Stimulated activated CD4-positive, alpha-beta T cell treated with anti-CD3 and anti-CD28 coated beads, Interleukin-1b, Interleukin-23, amount 100 ng/mL, for 1 hour (primary cell): ENCODE measurements at places on chromosomes 7 and 10.

GRCh38 chr7:74362266-74362665 lies 73.1 kb downstream of the CLIP2 start:
- DNase-seq: no peak

GRCh38 chr10:72077275-72077990 lies 10.9 kb downstream of the SPOCK2 start:
- DNase-seq: no peak

DNA sequence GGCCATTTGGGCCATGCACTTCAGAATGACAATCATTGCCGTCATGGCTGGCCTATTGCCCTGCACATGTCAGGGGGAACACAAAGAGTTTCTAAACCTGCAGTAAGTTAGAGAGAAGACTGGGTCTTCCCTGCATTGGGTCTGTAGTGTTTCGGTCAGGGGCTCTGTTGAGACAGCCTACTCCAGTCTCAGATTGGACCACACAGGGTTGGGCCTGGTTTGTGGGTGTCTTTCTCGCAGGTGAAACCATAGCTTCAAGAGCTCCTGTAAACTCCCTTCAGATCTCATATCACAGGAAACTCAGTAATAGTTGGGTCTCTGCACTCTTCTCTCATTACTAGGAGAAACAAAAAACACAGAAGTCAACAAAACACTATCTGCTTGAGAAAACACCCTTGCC lies 7.3 kb upstream of the TARP start:
- no peak for DNase-seq

DNA sequence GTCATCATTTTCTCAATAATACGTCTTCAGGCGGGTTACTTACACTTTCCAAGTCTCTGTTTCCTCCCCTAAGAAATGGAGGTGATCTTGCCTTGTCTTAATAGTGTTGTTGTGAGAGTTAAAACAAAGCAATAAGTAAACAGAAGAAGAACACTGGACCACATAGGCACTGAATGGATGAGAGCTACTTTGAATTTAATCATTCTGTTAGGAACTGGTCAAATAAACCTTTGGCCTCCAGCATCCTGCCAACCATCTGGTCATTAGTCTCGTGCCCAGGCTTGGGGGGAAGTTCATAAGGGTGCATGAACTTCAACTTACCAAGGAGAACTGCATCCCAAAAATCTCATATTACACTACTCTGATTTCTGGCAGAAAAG lies 109.4 kb upstream of the C7orf33 start:
- no peak for DNase-seq

GRCh38 chr10:62811159-62811875 lies 4.8 kb downstream of the EGR2 start:
- DNase-seq: peak; percentile 36

DNA sequence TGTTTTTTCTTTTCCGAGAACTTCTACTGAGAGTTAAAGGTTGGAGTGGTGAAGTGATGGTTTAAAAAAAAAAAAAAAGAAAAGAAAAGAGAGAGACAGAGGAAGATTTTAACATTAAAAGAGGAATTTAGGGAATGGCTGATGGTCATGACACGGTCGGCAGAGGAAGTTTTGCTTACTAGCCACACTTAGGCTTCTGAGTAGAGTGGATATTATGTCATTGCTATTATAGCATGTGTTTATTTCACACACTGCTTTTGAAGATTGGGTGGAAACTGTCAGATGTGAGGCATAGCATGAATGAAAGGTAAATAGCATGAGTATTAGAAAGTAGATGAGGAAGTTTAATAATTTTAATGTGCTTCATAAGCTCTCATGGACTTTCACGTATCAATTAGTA lies 2.5 kb downstream of the KAT6B start:
- no peak for DNase-seq

DNA sequence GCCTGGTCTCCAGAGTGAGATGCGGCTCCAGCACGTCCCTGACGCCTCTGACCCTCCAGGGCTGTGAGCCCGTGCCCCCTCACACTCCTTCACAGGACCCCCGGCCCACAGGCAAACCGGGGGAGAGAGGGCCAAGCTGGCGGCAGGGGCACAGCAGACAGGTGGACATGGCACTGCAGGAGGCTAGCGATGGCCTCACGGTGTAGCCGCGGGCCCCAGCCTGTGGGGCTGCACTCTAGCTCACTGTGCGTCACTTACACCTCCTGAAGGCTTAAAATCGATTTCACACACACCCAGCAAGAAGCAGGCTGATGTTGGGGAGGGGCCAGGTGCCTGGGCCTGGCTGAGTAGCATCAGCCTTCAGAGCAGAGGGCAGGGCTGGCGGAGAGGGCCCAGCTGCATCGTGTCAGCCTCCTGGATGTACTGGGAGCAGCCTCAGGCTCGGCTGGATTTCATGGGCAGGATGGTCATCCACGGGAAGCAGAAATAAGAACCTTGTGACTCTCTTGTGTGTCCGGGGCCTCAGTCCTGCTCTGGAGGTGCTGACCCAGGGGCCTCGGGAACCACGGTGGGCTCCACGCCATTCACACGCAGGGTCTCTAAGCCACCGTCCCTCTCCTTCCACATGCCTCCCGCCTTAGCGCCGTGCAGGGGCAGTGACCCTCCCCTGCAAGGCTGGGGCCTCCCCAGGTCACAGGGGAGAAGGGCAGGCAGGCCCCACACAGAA lies 19.4 kb upstream of the KNDC1 start:
- DNase-seq: no peak

- DNase-seq: peak; percentile 12
These were observed 19.5 kb upstream of the GNA12 start for GRCh38 chr7:2863461-2864066.

- DNase-seq: no peak
These were observed 1224.2 kb upstream of the SORCS1 start for GRCh38 chr10:108388706-108389105.

- DNase-seq: no peak
These were observed 3.3 kb upstream of the ZNF746 start for GRCh38 chr7:149500910-149501309.

DNA sequence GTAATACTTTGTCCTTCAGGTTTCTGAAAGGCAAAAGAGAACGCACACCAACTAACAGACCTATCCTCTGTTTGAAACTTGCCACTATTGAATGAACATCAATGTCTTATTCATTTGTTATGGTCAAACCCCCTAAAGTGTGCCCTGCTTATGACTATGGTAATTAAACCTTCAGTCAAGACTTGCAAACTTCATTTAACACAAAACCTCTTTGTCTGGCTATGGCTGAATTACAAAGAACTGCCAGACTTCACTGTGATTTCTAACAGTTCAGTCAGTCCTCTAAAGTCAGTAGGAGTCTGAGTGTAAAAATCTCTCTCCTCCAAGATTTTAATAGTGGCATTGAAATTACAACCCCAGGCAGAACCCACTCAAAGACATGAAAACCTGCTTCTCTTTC lies 702.5 kb upstream of the LRRN3 start:
- DNase-seq: no peak

DNA sequence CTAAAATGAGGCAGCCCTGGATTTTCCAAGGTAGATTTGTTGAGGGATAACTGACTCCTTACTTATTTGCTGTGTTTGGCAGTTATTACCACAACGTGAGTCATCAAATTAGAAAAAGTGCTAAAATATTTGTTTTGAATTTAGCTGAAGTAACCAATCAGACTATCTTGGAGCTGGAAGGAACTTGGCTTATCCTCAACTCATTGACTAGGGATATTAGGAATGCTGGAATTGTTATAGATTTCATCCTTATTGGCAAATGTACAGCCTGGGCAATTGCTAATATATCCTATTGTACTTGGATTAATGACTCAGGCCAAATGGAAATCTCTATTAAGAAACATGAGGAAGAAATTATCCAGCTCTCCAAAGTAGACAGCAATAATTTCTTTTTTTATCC lies 1189.0 kb upstream of the LRRN3 start:
- no peak for DNase-seq

- no peak for DNase-seq
These were observed 240.5 kb upstream of the FZD8 start for GRCh38 chr10:35882422-35883150.
